ENCODE measurements at places on chromosomes 1 and 21.

DNA sequence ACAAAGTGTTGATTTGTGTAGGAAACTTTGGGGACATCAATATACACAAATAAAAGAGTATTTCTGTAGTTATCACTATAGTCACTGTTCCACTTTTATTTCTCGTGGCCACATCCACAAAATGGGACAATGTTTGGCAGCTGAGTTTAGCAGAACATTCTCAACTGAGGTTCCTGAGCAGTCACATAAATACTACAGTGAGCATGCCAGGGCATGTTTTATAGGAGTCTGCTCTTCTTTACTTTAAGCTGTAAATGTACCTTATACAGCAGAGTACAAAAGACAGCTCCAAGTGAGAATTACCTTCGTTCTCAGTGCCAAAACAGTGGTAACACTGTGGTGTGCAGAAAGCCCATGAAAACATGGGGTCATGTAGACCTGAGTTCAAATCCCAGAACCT, 5.0 kb downstream of the BTG3 start:
- DNase-seq = no peak

DNA sequence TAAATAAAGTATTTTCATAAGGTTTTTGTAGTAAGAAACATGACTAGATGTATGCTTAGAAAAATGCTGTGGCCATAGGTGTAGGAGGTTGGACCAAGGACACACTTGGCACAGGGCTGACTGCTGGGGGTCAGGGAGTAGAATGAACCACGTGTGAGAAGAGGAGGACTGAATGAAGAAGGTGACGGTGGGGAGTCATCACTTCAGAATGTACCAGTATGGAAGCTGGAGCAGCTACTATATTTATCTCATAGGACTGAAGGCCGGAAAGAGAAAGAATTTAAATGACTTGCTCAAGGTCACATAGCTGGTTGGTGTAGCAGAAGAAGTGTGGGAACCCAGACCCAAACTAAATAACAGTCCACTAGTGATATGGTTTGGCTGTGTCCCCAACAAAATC, 79.8 kb upstream of the HAO2 start:
- no peak for DNase-seq

DNA sequence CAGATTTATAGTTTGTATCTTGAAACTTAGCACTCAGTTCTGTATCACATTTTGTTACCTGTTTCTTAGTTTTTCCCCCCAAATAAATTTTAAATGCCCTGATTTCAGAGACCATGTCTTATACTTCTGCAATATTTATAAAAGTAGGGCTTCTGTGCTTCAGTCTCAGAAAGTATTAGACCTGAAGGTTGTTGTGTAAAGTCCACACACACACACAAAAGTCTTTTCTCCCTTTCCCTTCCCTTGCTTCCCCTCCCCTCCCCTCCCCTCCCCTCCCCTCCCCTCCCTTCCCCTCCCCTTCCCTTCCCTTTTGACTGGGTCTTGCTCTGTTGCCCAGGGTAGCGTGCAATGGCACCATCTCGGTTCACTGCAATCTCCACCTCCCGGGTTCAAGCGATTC, 41.0 kb upstream of the KCNK1 start:
- DNase-seq = no peak

DNA sequence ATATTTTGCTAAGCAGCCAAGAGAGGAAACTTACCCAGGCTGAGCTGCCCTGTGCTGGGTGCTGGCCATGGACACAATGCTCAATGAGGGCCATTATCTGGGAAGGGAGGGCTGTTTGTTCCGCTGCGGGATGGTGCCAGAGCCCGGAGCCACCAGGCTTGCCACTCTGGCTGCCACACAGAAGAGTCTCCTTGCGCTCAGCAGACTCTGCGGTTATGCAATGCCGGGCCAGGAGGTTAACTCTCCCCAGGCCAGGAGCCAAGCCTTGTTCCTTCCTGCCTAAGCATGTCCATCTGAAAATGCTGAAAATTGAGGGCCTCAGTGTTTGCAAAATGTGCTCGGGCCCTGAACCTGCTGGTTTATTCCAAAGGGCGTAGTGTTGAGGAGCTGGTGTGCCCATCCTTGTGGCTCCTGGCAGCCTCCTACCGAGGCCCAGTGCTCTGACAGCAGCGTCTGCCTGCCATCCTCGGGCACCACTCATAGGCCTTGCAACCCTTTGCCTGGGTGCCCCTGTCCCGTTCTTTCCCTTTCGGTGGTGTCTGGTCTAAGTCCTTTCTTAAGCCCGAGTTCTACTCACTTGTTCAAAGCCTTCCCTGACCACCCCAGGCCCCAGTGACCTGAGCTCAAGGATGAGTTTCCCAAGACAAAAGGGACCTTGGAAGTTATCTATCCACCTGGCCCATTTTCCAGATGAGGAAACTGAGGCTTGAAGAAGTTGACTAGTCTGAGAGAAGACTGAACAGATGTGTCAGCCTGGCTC, 133.8 kb upstream of the EDN2 start:
- no peak for DNase-seq

DNA sequence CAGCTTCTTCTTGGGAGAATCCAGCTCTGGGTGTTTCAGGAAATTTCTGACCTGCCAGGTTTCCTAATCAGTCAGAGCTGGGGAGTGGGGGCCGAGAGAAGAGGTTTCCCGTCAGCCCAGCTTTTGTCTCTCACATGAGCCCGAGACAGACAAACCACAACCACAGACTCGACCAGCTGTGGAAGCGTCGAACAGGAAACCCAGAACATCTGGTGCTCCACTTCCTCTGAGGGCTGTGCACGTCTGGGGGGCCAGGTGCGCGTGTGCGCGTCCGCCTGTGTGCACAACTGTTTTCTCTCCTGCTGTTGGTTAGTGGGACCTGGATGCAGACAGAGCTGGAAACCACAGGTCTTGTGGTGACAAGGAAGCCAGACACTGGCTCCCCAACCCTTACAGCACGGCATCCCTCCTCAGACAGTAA, 113.0 kb upstream of the SLC25A33 start:
- DNase-seq = no peak

- no peak for DNase-seq
Measured at GRCh38 chr1:41101950-41102607, 80.6 kb upstream of the SLFNL1 start.

- no peak for DNase-seq
Measured at GRCh38 chr1:21451981-21452411, 12.1 kb downstream of the NBPF3 start.

- DNase-seq = no peak
Measured at GRCh38 chr1:165512816-165513215, 31.0 kb upstream of the LRRC52 start.

DNA sequence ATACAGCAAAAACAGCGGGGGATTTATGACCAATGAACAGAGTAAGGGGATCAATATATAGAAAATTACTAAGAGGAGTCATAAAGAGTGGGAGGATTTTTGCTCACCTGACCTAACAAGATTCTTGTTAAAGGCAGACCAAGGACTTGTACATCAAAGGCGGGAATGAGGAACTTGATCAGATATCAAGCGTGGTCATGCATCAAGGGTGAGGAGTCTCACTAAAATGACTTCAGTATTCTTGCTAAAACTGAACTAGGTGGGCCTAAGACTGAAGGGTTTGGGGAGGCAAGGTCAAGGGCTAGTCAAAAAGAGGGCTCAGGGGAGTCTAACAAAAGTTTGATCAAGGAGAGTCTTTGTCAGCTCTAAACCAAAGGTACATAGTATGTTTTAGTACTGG, 2.1 kb downstream of the MOV10 start:
- DNase-seq = no peak

- no peak for DNase-seq
Measured at GRCh38 chr21:43684424-43684823, 25.1 kb downstream of the RRP1B start.

Data from NCI-H524 treated with DMSO at 0.1 percent for 48 hours (cell line).